Cerebellum (tissue), 4 donors: ENCODE measurements at places on chromosomes 2 and 18. TPM values are rescaled to one million over a fixed set of nuclear protein-coding genes. Genes with fewer than 3 reads are reported as not detected.

EML6 gene
- 23.0 TPM for total RNA-seq

PLCL1 gene
- 13.0 TPM for total RNA-seq

MC2R gene
- total RNA-seq: not detected

NGEF gene
- total RNA-seq: 12.2 TPM

CD8B2 gene
- total RNA-seq: not detected

ANKRD30B gene
- total RNA-seq: 3.0 TPM

ANO7 gene
- 0.54 TPM for total RNA-seq

BUB1 gene
- total RNA-seq: 20.8 TPM

GLI2 gene
- 8.9 TPM for total RNA-seq

POTEF gene
- total RNA-seq: 0.27 TPM

NDUFB3 gene
- total RNA-seq: 30.6 TPM

MALL gene
- total RNA-seq: 2.4 TPM

CD226 gene
- 1.1 TPM for total RNA-seq
